AG10803 (cell line): ENCODE measurements at places on chromosomes 3 and 15.
A peak's percentile ranks its signal among the peaks of the same experiment; 100 is the strongest.

DNA sequence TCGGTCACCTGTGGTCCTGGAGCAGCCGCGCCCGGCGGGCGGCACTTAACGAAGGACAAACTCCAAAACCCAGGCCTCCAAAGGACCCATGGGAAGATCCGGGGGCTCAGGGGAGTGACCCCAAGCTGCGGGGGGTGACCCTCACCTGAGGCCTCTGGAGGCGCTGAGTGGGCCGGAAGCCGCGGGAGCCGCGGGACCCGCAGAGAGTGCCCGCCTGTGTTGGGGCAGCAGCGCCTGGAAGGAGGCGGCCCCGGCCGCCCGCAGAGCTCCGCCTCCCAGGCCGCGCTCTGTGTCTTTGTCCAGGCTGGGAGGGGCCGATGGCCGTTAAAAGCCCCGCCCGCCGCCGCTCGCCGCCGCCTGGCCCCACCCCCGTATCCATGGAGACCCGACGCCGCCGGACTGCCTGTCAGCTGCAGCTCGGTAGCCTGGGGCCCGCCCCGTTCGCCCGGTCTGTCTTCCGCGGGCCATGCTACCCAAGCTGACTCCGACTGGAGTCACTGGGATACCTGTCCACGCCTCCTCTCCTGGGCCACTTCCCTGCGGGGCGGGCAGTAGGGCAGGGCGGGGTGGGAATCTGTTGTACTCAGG is 15.3 kb upstream of the FANCD2 start:
- DNase-seq = peak; percentile 84

DNA sequence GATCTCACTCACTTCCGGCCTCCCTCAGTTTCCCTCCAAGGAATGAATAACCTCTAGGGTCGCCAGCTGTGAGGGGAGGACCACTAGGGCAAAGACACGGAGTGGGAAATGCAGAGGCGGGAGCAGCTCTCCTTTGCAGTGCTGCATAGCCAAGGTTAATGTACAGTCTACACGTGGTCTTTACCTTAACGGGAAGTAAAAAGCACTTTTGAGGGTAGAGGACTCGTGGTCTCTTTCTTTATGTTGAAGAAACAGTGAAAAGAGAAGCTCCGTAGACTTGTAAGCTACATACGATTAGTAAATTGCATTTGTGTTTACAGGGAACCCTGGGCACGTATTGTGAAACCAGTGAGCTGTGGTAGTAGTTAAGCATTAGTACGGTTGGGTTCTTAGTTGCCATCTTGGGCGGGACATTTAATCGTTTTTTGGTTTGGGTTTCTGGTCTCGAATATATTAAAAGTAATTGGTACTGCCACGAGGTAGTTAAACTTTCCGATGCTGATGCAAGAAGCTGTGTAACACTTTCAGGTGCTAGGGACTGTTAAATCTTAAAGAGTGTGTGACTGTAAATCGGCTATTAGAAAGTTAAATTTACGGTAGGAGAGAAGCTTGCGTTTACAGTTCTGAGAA is 828 bp downstream of the U2SURP start:
- DNase-seq = peak; percentile 26

GRCh38 chr3:157793745-157794144 is 290.5 kb upstream of the VEPH1 start:
- DNase-seq = no peak

GRCh38 chr3:72756900-72757299 is 91.3 kb downstream of the SHQ1 start:
- DNase-seq = no peak

DNA sequence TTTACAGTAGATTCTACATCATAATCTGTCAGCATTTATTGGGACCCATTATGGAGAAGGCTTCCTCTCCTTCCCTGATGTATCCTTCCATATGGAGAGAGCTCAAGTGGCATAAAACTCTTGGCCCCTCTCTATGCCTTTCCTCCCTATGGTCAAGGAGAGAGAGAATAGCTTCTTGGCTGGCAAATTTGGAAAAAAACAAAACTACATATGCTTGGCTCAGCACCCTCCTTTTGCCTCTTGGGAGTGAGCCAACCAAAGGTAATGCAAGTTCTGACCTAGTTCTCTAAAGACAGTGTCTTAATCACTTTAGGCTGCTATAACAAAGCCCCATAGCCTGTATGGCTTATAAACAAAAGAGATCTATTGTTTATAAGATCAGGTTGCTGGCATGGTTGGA is 37.5 kb downstream of the C3orf70 start:
- no peak for DNase-seq

DNA sequence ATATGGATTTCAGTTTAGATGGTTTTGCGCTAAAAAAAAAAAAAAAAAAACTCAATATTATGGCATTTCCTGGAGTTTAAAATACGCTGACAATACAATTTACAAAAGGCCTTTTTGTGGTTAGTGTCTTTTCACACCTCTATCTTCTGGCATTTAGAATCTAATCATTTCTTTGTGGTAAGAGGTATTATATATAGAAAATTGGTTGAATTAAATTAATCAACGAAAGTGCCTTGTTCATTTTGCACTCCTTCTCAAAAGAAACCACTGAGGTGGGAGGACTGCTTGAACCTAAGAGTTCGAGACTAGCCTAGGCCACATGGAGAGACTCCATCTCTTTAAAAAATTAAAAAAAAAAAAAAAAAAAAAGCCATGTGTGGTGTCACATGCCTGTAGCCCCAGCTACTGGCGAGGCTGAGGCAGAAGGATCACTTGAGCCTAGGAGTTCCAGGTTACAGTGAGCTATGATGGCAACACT is 90.0 kb upstream of the ICE2 start:
- DNase-seq = no peak
